ENCODE measurements at places on chromosomes 1 and 21. TPM values are rescaled to one million over a fixed set of nuclear protein-coding genes. Genes with fewer than 3 reads are reported as not detected.

GRCh38 chr1:71753746-71754145 is 528.6 kb downstream of the NEGR1 start:
- DNase-seq = no peak

- DNase-seq = no peak
Measured at GRCh38 chr1:110565565-110565964, 40.6 kb downstream of the KCNA2 start.

- DNase-seq = no peak
Measured at GRCh38 chr21:14401217-14401616, 18.3 kb upstream of the HSPA13 start.

DNA sequence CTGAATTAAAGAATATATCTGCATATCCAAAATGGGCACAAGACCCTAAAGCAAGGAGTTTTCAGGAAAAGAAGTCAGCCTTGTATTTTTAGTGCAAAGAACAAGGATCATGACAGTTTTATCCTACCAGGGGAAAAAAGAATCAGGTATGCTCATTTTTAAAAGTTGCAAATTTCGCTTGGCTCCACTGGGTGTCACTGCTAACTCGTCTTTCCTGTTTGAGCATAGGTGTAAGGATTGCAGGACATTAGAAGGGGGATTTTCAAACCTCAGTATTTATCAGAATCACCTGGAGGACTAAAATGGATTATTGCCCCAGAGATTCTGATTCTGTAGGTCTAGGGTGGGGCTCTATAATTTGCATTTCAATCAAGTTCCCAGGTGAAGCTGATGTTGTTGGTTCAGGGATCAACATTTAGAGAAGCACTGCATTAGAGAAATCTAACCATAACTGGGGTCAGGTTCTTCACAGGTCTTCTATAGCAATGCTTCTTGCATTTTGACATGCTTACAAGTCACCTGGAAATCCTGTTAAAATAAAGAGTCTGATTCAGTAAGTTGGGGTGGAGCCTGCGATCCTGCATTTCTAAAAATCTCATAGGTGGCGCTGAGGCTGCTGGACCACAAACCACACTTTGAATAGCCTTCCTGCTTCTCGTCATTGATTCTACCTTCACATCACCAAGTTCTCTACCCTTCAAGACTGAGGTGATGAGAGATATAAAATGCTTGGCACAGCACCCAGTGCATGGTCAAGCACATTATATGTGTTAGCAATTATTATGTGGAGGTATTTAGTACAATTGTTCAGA is 39.6 kb downstream of the NUF2 start:
- DNase-seq = peak; percentile 36

GRCh38 chr1:9389968-9390367 is 97.3 kb downstream of the SPSB1 start:
- no peak for DNase-seq

DNA sequence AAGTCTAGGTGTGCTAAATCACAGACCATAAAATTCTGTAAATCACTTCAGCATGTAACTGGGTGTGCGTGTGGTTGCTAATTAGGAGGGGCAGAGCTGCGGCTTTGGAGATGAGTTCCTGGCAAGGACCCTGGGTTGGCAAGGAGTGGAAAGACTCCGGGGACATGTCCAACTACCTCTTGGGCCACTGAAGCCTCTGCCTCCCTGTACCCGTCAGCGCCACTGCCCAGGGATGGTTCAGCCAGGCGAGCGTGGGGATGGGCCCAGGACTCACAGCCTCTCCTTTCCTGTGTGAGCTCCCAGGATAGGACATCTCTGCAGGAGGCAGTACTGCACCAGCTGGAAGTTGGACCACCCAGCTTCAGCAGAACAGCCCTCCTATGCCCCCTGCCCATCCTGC is 386.4 kb upstream of the VAMP3 start:
- DNase-seq = no peak

Gene OVAAL
- 0.17 TPM for total RNA-seq

Gene RYR2
- total RNA-seq = 11.6 TPM

Data from lung (tissue), 17 donors.